ENCODE measurements at places on chromosomes 12 and 14.

GRCh38 chr14:30445011-30445793 is 113.8 kb upstream of the G2E3 start:
- DNase-seq = no peak

GRCh38 chr14:103362780-103363179 is 22.4 kb upstream of the MARK3 start:
- DNase-seq = no peak

- no peak for DNase-seq
Observed at GRCh38 chr12:104275689-104276088, 27.9 kb upstream of the EID3 start.

GRCh38 chr12:1760566-1761382 is 59.6 kb upstream of the LRTM2 start:
- no peak for DNase-seq

GRCh38 chr14:36661506-36662257 is at the start of gene PAX9:
Gene PAX9, plus strand, starts transcription at chr14:36661860. Its CDS starts 230 bp downstream, at chr14:36662090.
- DNase-seq = peak; percentile 43

- no peak for DNase-seq
Observed at GRCh38 chr12:92158796-92159439, 13.3 kb upstream of the BTG1 start.

Data from CD4-positive, alpha-beta T cell treated with Interferon alpha-2 for 1 hour (primary cell).